ENCODE measurements at places on chromosomes 1 and 21.
A peak's percentile ranks its signal among the peaks of the same experiment; 100 is the strongest.

- DNase-seq = no peak
These were observed 1.3 kb upstream of the ZP4 start for GRCh38 chr1:237891979-237892378.

DNA sequence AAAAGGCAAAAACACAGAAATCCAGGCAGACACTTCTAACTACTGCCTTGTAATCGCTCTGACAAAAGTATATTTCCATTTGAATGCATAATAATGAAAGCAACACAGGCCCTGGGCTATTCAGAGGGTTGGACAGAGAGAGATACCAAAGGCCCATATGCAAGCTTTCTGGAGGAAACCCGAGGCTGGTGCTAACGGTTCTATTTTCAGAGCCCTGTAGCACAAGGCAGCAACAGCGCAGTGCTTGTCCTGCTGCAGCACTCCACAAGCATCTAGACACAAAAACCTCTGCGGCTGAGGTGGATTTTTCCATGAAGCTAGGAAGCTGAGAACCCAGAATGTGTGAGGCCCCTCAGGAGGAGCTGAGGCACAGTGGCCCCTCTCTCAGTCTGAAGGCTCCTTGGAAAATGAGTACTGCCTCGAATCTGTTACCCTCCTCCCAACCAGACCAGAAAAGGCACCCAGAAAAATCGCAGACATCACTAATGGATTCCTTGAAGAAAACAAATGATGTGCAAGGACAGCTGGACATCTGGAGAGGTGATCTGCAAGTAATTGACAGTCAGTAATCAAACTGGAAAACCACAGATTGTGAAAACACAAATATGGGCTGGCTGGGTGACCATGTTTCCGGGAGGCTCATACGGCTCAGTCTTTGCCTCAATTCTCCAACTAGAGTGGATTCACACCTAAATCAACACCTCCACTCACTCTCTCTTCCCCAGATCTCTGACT is 54.0 kb downstream of the COLGALT2 start:
- DNase-seq = no peak

GRCh38 chr1:198497326-198498102 is 43.0 kb downstream of the ATP6V1G3 start:
- no peak for DNase-seq

GRCh38 chr1:226061841-226062557 is 517 bp upstream of the H3-3A start:
- DNase-seq = peak; percentile 22

DNA sequence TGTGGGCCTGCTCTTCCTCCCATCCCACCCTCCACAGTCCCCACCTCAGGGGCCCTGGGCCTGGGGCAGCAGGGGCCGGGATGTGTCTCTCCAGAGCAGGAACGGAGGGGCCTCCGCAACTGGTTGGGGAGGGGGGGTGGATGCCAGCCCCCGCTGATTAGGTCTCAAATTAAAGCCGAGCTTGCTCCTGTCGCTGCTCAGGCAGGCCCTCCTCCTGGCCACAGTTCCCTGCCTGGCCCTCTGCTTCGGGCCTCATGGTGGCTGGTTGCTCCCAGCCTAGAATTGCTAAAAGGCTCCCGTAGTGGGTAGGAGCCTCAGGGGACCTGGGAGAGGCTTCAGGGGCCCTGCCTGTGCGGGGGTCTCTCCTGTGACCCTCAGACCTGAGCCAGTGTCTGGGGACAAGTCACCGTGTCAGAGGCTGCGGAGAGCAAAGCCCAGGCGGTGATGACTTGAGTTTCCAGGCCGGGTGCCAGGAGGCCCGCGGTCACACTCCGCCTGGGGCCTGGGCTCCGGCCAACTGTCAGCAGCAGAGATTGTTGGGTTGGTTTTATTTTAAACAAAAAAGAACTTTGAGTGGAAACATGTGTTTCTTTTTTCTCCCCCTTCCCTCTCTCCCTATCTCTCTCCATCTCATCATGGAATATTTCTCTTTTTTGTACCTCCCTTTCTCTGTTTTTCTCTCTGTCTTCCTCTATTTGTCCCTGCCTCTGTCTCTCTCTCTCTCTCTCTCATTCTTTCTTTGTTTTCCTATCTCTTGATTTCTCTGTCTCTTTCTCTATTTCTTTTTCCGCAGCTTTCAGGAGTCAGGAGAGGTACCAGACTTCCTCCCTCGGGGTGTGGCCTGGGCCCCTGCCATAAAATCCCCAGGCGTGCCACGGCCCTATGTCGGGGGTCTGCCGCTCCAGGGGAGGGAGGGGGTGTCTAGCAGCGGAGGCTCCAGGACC is 20.0 kb upstream of the EPHA2 start:
- no peak for DNase-seq

DNA sequence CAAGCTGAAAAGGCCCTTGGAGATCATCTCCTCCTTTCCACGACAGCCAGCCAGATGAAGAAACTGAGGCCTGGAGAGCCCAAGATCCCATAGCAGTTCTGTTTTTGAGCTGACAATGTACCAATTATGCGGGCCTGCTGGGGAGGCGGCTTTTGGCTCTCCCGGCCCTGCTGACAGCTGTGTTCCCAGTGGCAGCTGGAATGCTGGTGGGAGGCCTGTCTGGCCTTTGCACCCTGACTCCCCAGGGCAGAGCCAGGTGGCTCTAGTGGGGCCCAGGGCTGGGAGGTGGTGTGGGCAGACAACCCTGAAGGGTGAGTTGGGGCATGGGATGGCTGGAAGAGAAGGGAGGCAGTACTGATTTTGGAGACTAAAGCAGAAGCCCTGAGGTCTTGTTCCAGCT is 30.7 kb upstream of the WASF2 start:
- no peak for DNase-seq

DNA sequence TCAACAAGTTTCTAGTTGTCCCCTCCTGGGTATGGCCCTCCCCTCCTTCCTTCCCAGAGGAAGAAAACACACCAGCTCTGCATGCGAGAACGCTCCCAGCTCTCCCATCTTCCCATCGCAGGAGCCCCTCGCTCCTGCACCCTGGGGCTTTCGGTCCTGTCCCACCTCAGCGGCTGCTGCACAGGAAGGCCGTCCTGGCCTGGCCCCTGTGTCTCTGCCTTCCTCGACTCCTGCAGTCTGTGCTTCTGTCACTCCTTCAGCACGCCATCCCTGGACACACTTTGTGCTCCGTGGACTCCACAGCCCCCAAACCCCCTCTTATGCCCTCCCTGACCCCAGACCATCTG is 23.2 kb downstream of the KRTAP10-1 start:
- DNase-seq = no peak

GRCh38 chr1:181541458-181541857 is 58.1 kb downstream of the CACNA1E start:
- no peak for DNase-seq

DNA sequence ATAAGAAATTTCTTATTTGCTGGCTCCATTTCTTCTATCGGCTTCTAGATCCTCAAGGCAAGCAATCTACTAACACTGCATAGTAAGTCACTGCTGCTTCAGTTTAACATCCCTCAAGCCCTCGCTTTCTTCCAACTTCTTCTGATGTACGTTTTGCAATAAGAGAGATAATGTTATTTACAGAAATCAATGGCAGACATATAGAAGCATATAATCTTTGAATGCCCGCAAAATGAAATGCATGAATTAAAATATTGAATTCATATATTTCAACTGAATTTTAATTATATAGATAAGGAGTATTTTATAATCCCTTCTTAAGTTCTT is 143.8 kb downstream of the KCTD3 start:
- no peak for DNase-seq

GRCh38 chr1:175218786-175219434 is 26.3 kb upstream of the KIAA0040 start:
- DNase-seq = no peak

DNA sequence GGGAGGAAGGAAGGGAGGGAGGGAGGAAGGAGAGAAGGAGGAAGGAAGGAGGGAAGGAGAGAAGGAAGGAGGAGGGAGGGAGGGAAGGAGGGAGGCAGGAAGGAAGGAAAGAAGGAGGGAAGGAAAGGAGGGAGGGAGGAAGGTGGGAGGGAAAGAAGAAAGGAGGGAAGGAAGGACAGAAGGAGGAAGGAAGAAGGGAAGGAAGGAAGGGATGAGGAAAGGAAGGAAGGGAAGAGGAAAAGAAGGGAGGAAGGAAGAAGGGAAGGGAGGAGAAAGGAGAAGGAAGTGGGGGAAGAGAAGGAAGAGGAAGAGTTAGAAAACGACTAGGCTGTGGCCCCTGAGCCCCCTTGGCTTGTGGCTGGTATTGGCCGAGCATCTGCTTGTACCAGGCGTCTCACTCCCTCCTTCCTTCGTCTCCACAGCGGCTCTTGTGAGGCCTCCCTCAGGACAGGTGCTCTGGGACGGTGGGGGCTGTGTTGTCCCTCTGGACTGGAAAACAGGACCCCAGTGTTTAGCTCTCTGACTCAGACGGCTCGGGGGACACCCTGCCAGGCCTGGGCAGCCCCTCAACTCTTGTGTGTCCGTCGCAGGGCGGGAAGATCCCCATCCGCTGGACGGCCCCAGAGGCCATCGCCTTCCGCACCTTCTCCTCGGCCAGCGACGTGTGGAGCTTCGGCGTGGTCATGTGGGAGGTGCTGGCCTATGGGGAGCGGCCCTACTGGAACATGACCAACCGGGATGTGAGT is 36.2 kb upstream of the C1QA start:
- no peak for DNase-seq

GRCh38 chr1:36650200-36651065 is 167.7 kb upstream of the CSF3R start:
- peak; percentile 53 for DNase-seq

GRCh38 chr21:22154579-22155274 is 1156.5 kb downstream of the NCAM2 start:
- no peak for DNase-seq

GRCh38 chr1:93554883-93555872 is 107.3 kb downstream of the FNBP1L start:
- no peak for DNase-seq

GRCh38 chr1:31792116-31792515 is 23.7 kb downstream of the SPOCD1 start:
- DNase-seq = no peak

- no peak for DNase-seq
These were observed 2.6 kb downstream of the MGST3 start for GRCh38 chr1:165633614-165634013.

- DNase-seq = no peak
These were observed 296.0 kb upstream of the PTBP2 start for GRCh38 chr1:96425382-96426129.

GRCh38 chr1:1069056-1069710 is 4.9 kb downstream of the RNF223 start:
- DNase-seq = peak; percentile 82

DNA sequence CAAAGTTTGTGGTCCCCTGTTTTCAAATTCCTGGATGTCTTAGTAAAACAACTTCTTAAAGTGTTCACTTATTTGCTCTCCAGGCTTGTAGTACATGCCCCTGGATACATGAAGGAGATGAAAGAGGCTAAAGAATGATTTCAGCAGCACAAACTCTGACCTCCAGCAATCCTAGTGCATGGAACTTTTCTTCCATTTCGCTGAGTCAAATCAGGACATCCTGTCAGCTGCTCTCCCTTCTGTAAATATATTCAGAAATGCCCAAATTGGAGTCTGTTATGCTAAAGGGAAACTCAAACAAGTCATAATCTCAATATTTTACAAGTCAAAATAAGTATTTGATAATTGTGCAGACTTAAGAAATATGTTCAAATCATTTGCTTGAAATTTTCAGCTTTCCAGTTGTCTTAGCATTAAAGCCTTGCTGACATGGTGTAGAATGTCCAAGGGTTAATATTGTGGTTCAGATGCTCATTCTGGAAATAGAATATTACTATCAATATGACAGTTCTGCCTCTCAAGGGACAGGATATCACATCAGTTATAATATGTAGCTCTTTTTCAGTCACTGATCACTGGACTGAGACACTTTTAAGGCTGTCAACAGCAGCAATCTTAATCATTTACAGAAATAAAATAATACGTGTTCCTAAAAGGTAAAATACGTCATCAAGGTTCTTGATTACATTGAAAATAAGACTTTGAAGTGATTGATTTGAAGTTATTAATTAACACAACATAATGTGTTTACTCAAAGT is 1157.3 kb downstream of the PLA2G4A start:
- no peak for DNase-seq

- DNase-seq = no peak
These were observed 73.8 kb downstream of the UMODL1 start for GRCh38 chr21:42144679-42145568.

- DNase-seq = no peak
These were observed 59.0 kb upstream of the IPO9 start for GRCh38 chr1:201769966-201770365.

DNA sequence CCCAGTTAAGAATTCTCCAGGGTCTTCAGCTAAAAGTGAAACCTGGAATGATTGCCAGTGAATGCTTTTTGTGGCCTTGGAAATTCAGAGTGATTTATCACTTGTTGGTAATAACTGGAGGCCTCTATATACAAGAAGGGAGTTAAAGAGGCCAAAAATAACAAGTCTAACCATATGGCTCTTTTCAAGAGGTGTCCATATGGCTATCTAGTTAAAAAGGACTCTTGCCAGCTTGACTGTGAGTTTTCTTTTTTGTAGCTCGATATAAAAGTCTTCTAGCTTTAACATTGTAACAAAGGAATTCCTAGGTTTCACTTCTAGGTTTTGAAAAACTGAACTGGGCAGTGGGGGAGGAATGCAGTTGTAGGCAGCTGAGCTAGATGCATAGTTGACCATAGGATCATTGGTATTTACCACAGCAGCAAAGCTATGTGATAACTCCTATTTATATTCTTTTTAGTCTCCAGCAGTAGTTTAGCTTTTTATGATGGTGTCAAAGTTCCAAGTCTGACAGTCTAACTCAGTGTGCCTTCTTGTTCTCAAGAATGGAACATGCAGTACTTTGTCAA is 44.4 kb downstream of the CACHD1 start:
- DNase-seq = no peak

- no peak for DNase-seq
These were observed 63.1 kb downstream of the KIF21B start for GRCh38 chr1:200960236-200960947.

GRCh38 chr1:106249365-106249764 is 807.1 kb upstream of the PRMT6 start:
- no peak for DNase-seq

GRCh38 chr21:14740692-14741091 is 194.6 kb upstream of the SAMSN1 start:
- DNase-seq = no peak

DNA sequence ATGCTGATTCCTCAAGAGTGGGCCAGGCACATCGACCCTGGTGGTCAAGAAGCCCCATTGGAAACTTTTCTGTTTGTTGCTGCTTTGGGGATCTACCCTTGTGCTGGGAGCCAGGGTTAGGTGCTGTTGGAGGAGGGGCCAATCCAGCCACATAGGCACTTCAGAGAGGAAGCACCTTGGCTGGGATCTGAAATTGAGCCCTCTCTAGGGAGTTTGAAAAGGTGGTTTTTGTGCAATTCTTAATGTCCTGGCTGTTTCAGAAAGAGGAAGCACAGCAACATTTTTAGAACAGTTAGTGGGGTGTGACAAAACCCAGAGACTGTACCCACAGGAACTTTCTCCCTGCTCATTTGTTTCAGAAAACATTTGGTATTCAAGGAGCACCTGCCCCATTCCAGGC is 17.2 kb upstream of the BEND5 start:
- DNase-seq = no peak

- no peak for DNase-seq
These were observed 11.8 kb upstream of the RAP1GAP start for GRCh38 chr1:21680918-21681317.

All from activated T-cell treated with anti-CD3 and anti-CD28 coated beads for 24 hours (primary cell).